Uterus (tissue), 4 donors: ENCODE measurements at places on chromosomes 3 and 15. TPM values are rescaled to one million over a fixed set of nuclear protein-coding genes. Genes with fewer than 3 reads are reported as not detected.

DNA sequence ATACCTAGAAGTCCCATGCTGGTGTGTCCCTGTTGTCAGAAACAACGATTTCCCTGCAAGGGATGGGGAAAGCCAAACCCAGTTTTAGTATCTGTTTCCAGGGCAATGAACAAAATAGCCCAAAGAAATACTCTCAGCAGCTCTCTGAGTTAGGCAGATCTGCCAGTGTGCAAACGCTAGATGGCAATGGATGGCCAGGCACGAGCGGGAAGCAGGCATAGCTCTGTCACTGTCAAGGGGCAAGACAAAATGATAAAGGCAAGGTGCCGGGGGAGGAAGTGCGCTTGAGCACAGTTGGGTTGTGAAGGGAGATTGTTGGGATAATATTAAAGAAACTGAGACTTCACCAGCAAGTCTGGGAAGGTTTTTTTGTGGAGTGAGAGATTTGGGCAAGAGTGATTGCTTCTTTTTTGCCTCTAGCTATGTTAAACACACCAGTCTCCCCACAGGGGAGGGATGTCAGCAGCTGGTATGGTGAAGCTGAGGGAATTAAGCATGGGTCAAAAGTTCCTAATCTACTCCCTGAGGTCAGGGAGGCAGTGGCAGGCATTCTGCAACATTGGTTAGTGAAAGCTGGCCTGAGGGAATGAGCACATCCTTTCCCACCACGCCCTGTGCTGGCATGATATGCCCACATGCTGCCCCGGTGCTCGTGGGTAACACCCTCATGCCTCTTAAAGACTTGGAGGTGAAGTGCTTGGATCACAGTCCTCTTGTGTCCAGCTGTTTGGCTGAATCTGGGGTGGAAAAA is 117.5 kb downstream of the PDCD6IP start:
- DNase-seq: no peak

GRCh38 chr3:48619541-48620524 is 1.7 kb downstream of the TMEM89 start:
- no peak for DNase-seq

GRCh38 chr3:156172536-156172935 is 52.2 kb downstream of the KCNAB1 start:
- DNase-seq: no peak

GOLGA8J gene
- total RNA-seq: not detected

- DNase-seq: peak; percentile 36
Measured at GRCh38 chr15:88450125-88450798, 16.9 kb downstream of the MRPL46 start.

- no peak for DNase-seq
Measured at GRCh38 chr15:101320501-101321052, 25.5 kb upstream of the SNRPA1 start.

- DNase-seq: no peak
Measured at GRCh38 chr3:114022145-114022802, 34.1 kb downstream of the CCDC191 start.

- no peak for DNase-seq
Measured at GRCh38 chr3:129239991-129240390, 9.4 kb upstream of the COPG1 start.

LRRC31 gene
- not detected for total RNA-seq

FAIM gene
- 17.6 TPM for total RNA-seq

NLGN1 gene
- 3.6 TPM for total RNA-seq

- no peak for DNase-seq
Measured at GRCh38 chr3:83453056-83453455, 1505.7 kb upstream of the CADM2 start.

GRCh38 chr3:163601426-163601825 is 1476.9 kb downstream of the SI start:
- no peak for DNase-seq

GRCh38 chr15:72492733-72493132 is 18.6 kb downstream of the ARIH1 start:
- no peak for DNase-seq

MEX3B gene
- total RNA-seq: 27.7 TPM

EBLN2 gene
- 9.2 TPM for total RNA-seq

DNA sequence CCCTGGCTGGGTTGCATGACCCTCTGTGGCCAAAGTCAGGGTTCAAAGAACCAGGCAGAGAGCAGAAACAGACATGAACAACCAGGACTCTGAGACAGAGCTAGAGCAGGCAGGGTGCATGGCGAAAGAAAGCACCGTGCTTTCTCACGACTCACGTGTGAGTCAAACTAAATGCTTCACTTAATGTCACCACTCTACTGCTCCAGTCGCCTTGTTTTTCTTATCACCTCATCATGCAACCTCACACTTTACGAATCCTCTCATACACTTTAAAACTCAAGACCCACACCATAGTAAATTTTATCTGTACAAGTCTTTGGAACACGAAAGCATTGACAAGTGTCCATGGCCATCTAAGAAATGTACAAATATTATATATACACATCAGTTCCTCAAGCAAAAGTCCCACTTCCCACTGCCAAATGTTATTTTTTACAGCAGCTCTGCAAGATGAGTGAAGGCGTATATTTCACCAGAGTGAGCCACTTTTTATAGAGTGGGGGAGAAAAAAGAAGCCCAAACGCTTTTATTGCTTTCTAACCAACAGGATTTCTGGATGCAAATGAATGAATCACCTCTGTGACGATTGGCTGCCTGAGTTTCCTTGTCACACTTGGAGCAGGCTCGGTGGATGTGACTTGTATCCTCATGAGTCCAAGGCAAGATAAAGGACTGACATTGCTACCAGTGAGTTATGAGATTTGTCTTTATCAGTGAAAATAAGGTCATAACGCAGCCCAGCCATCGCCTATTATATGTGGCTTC is 16.0 kb upstream of the MEGF11 start:
- no peak for DNase-seq

DNA sequence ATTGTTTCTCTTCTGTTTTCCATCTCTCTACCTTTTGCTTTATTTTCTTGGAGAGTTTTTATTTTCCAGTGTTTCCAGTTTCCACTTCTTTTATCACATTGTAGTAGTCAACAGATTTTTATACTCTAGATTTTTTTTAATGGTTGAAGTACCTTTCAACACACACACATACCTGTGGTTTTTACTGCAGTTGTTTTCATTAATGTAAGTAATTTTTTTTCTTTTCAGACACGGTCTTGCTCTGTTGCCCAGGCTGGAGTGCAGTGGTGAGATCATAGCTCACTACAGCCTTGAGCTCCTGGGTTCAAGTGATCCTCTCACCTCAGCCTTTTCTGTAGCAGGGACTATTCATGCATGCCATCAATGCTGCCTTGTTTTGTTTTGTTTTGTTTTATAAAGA is 472.5 kb upstream of the SGO1 start:
- DNase-seq: no peak

- DNase-seq: peak; percentile 40
Measured at GRCh38 chr3:169662132-169662842, 1.2 kb downstream of the MECOM start.

- no peak for DNase-seq
Measured at GRCh38 chr3:72523429-72524151, 324.7 kb downstream of the SHQ1 start.

RBP2 gene
- total RNA-seq: not detected

CLDN16 gene
- 0.07 TPM for total RNA-seq

DNA sequence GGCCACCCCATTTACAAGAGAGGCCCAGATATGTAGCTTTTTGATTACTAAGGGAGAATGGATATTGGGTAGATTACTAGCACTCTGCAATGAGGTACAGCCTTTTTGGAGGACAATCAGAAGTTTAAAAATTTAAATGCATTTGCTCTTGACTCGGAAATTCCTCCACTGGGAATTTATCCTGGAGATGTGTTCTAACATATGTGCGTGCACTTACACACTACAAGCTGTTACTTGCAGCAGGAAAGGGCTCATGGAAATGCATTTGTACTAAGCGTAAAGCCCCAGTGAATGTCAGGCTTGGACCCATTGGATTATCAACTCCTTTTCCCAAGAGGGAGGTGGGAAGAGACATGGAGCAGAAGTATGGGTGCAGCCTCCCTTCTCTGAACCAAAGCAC is 7.8 kb upstream of the POMGNT2 start:
- no peak for DNase-seq

UCN2 gene
- not detected for total RNA-seq

- DNase-seq: no peak
Measured at GRCh38 chr3:7562892-7563291, 702.0 kb downstream of the GRM7 start.

ZCWPW2 gene
- total RNA-seq: 2.6 TPM

CD200R1 gene
- 1.5 TPM for total RNA-seq

- DNase-seq: peak; percentile 30
Measured at GRCh38 chr15:55799291-55800212, 56.6 kb upstream of the PRTG start.

OCA2 gene
- not detected for total RNA-seq

DNA sequence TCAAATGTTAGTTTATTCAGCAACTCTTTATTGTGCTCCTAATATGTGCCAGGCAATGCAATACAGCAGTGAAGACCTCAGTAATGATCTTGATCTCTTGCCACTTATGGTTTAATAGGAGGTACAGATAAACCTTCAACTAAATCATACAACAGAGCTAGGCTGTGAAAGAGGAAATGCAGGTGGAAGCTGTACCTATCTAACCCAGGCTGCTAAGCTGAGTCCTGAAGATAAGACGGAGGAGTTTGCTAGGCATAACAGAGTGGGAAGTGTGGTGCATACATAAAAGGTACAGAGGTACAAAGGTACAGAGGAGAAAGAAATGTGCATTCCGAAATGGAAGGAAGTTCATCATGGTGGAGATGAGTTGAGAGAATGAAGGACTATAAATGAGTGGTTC is 35.0 kb downstream of the KBTBD8 start:
- DNase-seq: no peak

- DNase-seq: peak; percentile 83
Measured at GRCh38 chr3:50320853-50321335, 1.7 kb downstream of the HYAL2 start.

GRCh38 chr3:118760585-118761290 is 273.9 kb downstream of the IGSF11 start:
- DNase-seq: no peak

GRCh38 chr15:83436513-83437158 is 10.5 kb upstream of the SH3GL3 start:
- DNase-seq: no peak
